Fibroblast of upper back skin (primary cell): ENCODE measurements at places on chromosomes 1 and 21.

- DNase-seq, result no peak
Measured at GRCh38 chr1:34844252-34844634, 15.3 kb downstream of the SMIM12 start.

DNA sequence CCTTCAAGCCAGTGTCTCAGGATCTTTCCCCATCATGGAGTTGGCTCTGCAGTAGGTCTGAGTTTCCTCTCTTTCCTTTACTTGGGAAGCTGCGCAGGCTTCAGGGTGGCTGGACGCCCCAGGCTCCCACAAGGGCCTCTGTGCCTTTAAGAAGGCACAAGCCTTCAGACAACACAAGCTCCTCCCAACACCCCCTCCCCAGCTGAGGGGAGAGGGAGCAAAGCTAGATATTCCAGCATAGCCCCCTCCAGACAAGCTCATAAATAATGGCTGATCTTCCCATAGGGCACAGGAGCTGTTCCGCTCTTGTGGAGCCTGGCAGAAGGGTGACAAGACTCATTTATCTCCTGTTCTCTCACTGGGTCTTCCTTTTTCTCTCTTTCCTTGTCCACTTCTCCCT is 27.9 kb upstream of the ATP2B4 start:
- DNase-seq, result no peak

- no peak for DNase-seq
Measured at GRCh38 chr1:34115233-34115632, 49.8 kb downstream of the CSMD2 start.

- no peak for DNase-seq
Measured at GRCh38 chr1:246583056-246583440, 16.8 kb downstream of the CNST start.

DNA sequence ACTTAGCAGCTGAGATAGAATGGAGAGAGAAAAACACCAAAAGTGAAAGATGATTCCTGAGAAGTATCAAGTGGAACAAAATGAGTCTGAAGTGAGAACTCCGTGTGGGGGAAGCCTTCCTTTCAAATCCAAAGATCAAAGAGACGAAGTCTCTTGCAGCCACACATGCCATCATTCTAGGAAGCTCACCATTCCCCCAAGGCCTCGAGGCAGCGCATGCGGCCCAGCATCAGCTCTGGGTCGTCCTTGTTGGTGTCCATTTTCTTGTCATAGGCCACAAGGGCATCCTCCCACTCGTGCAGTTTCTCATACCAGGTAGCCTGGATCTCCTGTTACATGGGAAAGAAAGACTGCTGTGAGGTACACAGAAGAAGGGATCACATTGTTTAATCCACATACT is 32.2 kb upstream of the ANGPTL7 start:
- DNase-seq, result no peak

- peak; percentile 85 for DNase-seq
Measured at GRCh38 chr1:103516693-103517092, 8.8 kb upstream of the RNPC3 start.

DNA sequence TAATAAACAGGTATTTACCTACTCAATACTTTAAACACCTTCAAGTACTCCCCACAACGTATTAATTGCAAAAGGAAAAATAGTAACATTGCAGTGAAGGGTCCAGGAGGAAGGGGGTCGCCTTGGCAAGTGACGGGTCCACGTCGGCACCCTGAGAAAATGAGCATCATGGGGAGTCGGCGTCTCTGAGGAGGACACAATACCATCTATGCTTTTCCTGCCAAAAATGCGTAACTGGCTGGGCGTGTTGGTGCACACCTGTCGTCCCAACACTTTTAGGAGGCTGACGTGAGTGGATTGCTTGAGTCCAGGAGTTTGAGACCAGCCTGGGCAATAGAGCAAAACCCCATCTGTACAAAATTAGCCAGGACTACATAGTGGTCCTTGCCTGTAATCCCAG is 7.3 kb downstream of the FTCD start:
- DNase-seq, result no peak

DNA sequence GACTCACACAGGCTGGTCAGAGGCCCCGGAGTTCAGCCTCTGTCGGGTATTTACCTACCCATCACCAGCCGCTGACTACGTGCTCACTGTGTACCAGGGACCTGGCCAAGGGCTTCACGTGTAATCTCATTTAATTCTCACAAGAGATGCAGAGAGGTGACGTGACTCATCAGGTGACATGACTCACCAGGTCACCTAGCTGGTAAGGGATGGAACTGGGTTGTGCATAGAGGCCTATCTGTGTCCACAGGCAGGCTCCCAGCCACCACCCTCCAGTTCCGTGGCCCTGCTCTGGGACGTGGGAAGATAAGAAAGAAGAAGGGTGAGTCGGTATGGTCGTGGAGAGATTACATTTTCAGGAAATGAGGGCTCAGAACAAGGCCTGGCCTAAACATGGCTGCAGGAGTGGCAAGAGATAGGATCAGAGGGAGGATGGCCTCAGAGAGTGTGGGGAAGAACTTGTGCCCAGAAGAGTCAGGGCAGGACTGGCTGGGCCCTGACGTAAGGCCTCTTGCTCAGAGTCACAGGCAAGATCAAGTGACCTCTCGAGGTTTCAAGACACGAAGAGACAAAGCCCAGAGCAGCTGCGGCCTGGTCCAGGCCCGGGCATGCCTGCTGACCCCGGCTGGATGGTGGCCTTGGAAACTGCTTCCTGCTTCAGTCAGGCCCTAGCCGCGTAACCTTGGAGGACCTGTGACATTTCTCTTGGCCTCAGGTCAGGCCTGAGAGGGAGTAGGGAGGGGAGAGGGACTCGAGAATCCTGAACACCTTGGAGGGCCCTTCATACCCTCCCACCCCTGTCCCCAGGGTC is 52.7 kb upstream of the WASF2 start:
- no peak for DNase-seq

- no peak for DNase-seq
Measured at GRCh38 chr1:246809473-246809872, 85.3 kb downstream of the SCCPDH start.
